ENCODE measurements at places on chromosomes 5 and 9.

- no peak for DNase-seq
These were observed 108.4 kb downstream of the ENTREP1 start for GRCh38 chr9:69433392-69433791.

DNA sequence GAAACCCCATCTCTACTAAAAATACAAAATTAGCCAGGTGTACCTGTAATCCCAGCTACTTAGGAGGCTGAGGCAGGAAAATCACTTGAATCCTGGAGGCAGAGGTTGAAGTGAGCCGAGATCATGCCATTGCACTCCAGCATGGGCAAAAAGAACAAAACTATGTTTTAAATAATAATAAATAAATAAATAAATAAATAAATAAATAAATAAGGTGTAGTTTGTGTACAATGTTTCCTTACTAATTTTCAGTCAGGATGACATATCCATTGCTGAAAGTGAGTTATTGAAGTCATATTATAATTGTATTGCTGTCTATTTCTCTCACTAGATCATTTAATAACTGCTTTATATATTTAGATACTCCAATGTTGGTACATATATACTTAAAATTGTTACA, 581.5 kb upstream of the DAB2 start:
- no peak for DNase-seq

DNA sequence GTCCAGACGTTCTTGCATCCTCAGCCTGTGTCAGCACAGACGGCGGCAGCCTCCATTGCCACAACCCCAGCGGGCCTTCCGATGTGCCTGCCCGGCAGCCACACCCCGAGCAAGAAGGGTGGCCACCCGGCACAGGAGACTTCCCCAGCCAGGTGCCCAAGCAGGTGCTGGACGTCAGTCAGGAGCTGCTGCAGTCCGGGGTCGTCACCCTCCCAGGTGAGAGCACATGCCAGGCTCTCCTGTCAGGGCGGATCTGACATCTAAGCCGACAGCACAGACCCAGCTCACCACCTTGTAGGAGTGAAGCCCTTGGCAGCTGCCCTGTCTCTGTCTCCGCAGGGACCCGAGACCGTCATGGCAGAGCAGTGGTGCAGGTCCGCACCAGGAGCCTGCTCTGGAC, 48.3 kb upstream of the LRRC14B start:
- DNase-seq: no peak

DNA sequence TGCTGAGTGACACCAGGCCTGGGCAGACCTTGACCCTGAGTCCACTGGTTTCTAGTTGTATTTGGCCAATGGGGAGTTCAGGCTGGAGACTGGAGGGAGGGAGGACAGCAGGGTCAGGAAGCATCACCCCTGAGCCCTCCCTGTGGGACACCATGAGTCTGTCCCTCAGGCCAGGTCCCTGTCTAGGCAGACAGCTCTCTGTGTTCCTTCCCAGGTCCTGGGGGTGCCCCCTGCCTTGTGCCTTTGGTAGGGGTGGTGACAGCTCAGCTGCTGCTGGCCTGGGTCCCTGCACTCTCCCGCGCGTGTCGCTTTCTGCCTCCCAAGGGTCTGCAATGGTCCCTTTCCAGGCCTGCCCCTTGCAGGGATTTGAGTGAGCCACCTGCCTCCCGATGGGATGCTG, 125.5 kb downstream of the OLFM1 start:
- no peak for DNase-seq

DNA sequence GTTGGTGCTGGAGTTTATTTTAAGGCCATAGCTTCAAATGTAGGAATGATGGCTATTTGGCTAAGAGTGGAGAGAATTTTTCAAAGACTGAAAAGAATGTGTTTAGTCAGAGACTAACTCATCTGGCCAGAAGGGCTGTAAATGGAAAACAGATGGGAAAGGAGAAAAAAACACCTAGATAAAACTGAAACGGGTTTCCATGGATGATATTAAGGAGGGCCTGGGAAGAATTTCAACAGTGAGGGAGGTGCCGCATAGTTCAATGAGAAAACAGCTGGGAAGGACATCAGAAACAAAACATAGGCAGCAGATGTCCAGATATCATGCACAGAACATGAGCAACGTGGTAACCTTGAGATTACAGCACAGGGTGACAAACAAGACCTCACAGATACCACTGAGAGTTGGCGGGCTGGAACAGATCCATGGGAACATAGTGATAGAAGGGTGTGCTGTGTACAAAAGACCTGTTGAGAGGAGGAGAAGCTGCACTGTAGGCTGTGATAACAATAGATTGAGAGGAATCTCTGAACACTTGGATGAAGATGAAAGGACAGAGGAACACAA, 31.2 kb upstream of the RAD23B start:
- DNase-seq: no peak

GRCh38 chr5:52017567-52017966, 634.3 kb downstream of the ISL1 start:
- no peak for DNase-seq

DNA sequence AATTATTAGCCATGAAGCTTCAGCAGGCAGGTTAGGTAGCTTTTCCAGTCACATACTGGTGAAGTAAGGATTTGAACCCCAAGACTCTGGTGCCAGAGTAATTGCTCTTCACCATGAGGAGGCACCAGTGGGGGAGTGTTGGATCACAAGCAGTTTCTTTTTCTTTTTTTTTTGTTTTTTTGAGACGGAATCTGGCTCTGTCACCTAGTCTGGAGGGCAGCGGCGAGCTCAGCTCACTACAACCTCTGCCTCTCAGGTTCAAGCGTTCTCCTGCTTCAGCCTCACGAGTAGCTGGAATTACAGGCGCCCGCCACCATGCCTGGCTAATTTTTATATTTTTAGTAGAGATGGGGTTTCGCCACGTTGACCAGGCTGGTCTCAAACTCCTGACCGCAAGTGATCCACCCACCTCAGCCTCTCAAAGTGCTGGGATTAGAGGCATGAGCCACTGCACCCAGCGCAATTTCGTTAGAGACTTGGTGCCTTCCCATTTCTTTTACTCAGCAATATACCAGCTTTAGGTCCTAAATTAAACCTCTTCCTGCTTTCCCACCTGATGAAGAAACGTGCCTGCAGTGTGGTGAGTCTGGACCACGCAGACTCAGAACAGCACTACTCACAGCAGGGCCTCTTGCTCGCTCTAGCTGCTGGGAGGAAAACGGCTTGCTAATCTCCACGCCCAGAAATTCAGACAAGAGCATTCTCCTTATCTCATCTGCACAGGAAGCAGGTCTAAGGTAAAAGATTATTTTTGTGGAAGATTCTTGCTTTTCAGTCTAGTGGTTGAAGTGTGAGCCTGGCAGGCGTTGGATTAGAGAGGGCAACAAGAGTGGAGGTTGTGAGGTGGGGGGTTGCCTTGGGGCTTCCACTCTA, at the start of gene S100Z:
S100Z (plus strand) TSS at position 596 of the 873 bp plus-strand sequence. CDS start 25,346 bp downstream, outside the sequence.
- peak; percentile 21 for DNase-seq

- no peak for DNase-seq
These were observed 119.7 kb upstream of the SPATA31C2 start for GRCh38 chr9:88258024-88258423.

DNA sequence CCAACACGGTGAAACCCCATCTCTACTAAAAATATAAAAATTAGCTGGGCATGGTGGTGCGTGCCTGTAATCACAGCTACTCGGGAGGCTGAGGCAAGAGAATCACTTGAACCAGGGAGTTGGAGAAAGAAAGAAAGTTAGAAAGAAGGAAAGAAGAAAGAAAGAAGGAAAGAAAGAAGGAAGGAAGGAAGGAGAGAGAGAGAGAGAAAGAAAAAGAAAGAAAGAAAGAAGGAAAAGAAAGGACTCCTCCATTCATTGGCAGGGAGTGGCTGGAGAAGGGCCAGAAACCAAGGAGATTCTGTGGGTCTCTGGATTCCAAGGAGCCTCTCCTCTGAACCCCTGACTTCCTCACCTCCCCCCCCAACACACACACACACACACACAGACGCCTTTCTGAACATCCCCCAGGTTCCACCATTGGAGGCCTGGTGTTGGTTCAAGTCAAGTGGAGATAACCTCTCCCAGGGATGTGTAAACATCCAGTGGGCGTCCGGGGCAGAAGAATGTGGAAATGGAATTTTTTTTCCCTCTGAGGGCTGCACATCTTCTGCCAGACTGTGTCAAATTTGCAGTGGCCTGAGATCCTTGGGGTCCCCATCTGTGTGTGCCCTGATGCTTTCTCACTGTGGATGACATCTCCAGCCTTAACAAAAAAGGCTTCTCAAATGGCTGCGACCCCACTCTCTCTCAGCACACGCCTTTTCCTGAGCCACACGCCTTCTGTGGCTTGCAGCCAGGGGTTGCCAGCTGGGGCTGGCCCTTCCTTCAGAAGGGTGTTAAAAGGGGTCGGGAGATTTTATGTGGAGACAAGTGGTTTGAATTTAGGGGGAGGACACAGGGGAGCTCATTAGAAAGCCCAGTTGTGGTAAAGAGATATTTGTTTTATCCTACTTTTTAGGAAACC, 109.3 kb upstream of the HAND1 start:
- DNase-seq: no peak

- no peak for DNase-seq
These were observed 36.3 kb upstream of the EBF1 start for GRCh38 chr5:159135896-159136531.

GRCh38 chr5:134127988-134128647, 13.6 kb downstream of the TCF7 start:
- DNase-seq: no peak

All from stimulated activated CD4-positive, alpha-beta T cell treated with anti-CD3 and anti-CD28 coated beads, TNF-alpha, amount 100 ng/mL, for 48 hours (primary cell).